NCI-H187 (cell line): ENCODE measurements at places on chromosomes 2 and 18.

DNA sequence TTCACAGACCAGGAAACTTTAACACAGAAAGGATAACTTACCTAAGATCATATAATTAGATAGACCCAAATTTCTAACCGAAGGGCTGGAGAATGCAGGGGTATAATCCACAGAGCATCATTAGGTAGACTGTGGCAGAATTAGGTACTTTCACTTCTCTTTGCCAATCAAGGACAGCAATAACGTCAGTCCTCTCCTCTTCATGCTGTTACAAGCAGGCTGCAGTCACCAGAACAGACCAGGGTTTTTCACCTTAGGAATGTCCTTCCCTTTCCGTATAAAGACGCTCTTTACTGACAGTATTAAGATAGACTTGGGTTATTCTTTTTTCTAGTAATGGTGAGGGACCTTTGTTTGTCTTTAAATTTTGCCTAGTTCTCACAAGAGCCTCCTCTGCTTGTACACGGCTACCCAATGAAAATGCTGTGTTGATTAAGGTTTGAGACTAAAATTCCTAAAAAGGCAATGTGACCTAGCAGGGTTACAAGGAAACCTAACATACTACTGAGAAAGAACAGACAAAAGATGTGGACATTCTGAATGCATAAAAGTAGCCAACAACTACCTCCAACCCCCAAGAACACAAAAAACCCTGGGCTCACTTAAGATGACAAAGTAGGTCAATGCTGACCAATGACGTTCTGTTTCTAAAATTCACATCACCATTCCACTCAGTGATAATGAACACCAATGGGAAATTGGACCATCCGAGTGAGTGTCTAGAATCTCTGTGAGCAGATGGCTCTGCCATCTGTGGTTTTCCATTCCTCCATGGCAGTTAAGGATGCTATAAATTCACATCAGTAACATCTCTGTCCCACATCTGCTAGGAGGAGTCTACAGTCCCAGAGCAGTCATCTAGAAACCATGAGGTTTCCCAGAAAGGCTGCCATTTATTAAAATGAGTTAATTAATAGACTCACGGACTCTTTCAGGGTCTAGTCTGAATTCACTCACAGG lies 2.1 kb downstream of the PDIA6 start:
- no peak for DNase-seq

DNA sequence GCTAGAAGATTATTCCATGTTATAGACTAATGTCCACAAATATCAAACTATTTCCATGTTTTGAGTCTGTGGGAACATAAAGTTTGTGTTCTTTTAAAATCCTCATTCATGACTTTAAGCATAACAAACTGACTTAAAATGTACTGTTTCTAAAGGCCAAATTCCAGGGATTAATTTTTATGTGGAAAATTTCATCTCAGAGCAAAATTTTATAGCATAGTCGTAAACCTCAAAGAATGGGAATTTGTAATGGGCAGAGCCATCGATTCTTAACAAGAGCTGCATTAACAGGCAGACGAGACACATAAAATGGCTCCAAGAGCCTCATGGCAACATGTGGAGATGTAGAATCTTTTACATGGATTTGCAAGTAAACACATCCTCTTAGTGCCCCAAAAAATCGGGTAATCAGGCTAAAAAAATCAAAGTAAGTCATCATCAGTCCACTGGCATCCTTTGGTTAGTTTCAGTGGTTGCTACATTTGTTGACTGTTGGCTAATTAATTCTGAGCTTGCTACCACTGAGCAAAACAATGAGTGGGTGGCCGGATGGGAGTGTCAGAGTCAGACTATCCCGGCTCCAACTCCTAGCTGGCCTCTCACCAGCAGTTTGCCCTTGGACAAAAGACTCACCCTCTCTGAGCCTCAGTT lies 119.6 kb downstream of the FAM210A start:
- no peak for DNase-seq

- DNase-seq, result no peak
Measured at GRCh38 chr2:42651057-42651456, 82.6 kb downstream of the MTA3 start.

- DNase-seq, result no peak
Measured at GRCh38 chr18:5628512-5629255, 84.9 kb upstream of the EPB41L3 start.

DNA sequence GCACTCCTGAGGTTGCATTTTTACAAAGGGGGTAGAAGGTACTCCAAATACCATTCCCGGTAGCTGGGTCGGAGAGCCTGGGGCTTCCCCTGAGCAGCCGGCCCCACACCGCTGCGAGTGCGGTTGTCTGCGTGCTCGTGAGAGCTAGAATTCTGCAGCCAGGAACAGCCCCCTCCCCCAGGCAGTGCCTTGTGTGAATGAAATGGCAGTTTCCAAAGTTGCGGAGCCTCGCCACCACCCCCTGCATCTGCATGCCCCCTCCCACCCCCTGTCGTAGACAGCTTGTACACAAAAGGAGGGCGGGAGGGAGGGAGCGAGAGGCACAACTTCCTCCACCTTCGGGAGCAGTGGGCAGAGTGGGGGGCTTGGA lies 1.1 kb downstream of the MYCN start:
- DNase-seq, result peak; percentile 78

DNA sequence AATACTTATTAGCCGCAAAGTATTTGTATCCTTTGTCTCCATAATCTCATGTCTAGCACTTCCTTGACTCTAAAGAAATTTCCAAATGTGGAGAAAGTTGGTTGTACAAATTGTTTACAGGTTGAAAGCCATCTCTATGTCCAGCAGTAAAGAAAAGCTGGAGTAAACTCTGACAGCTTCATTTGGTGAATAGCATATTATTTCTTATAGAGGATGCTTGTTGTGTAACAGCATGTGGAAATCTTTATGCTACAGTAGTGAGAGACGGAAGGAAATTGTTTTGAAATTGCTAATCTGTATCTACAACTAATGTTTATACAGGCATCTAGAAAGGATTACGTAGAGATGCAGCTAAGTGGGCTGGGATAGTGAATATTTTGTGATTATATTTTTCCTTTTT lies 78.5 kb downstream of the UGGT1 start:
- no peak for DNase-seq

GRCh38 chr2:46086578-46087070 lies 210.6 kb upstream of the EPAS1 start:
- no peak for DNase-seq

- no peak for DNase-seq
Measured at GRCh38 chr2:217746808-217747207, 256.0 kb downstream of the TNS1 start.

GRCh38 chr2:148645539-148646230 lies 1.1 kb downstream of the EPC2 start:
- peak; percentile 7 for DNase-seq

DNA sequence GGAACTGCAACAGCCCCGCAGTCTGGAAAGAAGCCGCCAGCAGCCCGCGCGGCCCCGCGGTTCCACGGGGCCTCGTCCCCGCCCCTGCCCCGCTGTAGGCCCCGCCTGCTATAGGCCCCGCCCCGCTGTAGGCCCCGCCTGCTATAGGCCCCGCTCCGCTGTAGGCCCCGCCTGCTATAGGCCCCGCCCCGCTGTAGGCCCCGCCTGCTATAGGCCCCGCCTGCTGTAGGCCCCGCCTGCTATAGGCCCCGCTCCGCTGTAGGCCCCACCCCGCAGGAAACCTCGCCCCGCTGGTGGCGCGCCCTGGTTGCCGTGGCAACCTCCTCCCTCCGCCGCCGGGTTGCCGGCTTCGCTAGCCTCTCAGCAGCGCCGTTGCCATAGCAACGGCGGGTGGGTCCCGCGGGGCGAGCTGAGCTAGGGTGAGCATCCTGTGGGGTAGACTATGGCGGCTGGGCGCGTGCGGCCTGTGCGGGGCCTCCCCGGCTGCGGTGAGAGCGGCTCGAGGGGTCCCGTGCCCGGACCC lies 12.2 kb upstream of the KIF1A start:
- DNase-seq, result peak; percentile 76

DNA sequence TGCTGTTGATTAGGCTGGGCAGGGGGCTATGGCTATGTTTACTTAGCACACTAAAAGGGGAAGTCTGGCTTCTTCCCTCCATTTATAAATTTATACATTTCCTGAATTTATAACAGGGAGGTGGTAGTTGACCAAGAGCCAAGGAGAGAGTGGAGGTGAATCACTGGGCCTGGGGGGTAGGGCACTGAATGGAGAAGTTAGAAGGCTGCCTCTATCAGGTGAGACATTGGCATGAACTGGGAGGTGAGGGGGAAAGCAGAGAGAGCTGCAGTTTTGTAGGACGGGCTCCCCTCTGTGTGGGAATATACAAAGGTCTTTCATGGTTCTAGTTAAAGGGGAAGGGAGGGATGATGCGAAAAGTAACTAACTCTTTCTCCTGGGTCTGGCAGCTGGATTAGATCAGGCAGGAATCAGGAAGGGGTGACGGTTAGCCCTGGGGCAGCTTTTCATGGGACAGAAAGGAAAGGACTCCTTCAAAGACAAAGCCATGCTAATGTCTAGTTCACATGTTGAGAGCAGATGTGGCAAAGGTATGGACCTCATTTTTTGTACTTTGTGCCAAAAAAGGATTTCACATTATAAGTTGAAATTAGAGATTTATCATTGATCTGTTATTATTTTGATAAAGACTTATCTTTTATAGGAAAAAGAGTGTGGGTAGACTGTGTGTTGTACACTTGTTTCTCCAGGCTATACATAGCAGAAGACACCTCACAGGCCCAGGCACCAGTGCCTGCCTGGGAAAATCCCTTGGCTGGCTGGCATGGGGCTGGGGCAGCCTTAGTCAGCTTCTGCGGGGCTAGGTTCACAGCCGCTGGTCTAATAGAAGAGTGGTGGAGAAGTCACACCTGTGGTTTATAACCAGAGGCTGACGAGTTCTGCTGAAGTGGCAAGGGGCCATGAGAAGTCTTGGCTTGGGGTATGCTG lies 158.7 kb downstream of the CLIP4 start:
- DNase-seq, result no peak

- DNase-seq, result no peak
Measured at GRCh38 chr2:100998235-100998573, 3.9 kb upstream of the RPL31 start.

DNA sequence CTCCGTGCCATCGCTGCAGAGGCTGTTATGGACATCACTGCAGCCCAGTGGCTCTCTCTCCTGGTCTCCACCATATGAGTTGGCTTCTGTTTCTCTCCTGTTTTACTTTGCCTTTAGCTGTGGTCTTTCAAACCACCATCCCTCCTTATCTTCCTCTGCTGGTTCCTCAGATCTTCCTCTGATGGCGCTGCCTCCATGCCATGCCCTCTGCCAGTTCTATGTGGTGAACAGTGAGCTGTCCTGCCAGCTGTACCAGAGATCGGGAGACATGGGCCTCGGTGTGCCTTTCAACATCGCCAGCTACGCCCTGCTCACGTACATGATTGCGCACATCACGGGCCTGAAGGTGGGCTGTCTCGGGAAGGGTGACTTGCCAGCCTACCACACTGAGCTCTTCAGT lies 13.1 kb downstream of the TYMS start:
- DNase-seq, result no peak

DNA sequence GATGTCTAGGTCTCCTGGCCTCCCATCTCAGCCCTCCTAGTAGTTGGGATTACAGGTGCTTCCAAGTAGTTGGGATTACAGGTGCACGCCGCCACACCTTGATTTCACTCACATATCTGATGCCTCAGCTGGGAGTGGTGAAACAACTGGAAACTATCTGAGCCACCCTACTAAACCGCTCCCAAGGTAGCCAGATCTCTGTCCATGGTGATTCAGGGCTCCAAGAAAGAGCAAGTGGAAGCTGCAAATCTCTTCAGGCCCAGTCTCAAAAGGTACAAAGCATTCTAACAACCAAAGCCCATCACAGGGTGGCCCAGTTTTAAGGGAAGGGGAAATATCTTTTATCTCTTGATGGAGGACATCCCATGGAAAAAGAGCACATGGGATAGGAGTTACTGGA lies 19.0 kb downstream of the C1GALT1C1L start:
- DNase-seq, result no peak

GRCh38 chr2:35963824-35964223 lies 391.8 kb upstream of the CRIM1 start:
- DNase-seq, result no peak

DNA sequence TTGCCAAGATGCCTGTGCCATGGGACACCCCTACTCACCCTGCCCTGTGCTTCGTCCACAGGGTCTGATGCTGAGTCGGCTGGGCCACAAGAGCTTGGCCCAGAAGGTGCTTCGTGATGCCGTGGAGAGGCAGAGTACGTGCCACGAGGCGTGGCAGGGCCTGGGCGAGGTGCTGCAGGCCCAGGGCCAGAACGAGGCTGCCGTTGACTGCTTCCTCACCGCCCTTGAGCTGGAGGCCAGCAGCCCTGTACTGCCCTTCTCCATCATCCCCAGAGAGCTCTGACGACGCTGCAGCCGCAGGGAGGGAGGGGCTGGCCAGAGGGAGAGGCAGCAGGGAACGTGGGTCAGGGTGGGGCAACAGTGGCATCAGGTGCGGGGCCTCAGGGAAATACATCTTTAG lies 81.5 kb downstream of the STPG4 start:
- peak; percentile 19 for DNase-seq

- no peak for DNase-seq
Measured at GRCh38 chr2:42835577-42836371, 43.4 kb upstream of the HAAO start.

- DNase-seq, result no peak
Measured at GRCh38 chr18:39149211-39149806, 1583.7 kb upstream of the CELF4 start.

GRCh38 chr2:45445037-45445436 lies 166.0 kb downstream of the SRBD1 start:
- DNase-seq, result no peak

- DNase-seq, result no peak
Measured at GRCh38 chr2:35873921-35874320, 481.7 kb upstream of the CRIM1 start.

- DNase-seq, result no peak
Measured at GRCh38 chr2:114684403-114684802, 242.0 kb downstream of the DPP10 start.

DNA sequence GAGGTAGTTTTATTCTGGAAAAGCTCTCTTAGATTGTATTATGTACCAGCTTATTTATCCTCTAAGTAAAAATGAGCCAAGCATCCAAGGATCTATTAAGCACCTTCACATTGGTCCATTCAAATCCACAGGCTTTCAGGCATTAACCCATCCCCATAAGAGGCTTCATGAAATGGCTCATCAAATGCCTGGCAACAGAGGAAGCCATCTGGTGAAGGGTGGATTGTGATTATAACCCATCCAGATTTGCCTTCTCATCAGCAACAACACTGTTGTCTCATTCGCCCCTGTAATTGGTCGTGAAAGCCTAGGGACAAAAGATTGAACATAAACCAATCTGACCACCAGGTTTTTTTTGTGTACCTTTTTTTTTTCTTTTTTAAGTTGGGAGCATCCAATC lies 134.3 kb upstream of the TACR1 start:
- DNase-seq, result no peak

- peak; percentile 65 for DNase-seq
Measured at GRCh38 chr2:1973636-1974035, 229.3 kb upstream of the PXDN start.

- no peak for DNase-seq
Measured at GRCh38 chr2:231923010-231923344, 3.2 kb downstream of the NPPC start.

- no peak for DNase-seq
Measured at GRCh38 chr2:69954084-69954483, 7.3 kb downstream of the ASPRV1 start.

- no peak for DNase-seq
Measured at GRCh38 chr2:27627963-27628766, 647 bp downstream of the CCDC121 start.

GRCh38 chr2:36338124-36338826 lies 17.3 kb upstream of the CRIM1 start:
- no peak for DNase-seq

- DNase-seq, result no peak
Measured at GRCh38 chr18:23136326-23137096, 1.2 kb downstream of the CABLES1 start.
